ENCODE measurements at places on chromosomes 5 and 9.

DNA sequence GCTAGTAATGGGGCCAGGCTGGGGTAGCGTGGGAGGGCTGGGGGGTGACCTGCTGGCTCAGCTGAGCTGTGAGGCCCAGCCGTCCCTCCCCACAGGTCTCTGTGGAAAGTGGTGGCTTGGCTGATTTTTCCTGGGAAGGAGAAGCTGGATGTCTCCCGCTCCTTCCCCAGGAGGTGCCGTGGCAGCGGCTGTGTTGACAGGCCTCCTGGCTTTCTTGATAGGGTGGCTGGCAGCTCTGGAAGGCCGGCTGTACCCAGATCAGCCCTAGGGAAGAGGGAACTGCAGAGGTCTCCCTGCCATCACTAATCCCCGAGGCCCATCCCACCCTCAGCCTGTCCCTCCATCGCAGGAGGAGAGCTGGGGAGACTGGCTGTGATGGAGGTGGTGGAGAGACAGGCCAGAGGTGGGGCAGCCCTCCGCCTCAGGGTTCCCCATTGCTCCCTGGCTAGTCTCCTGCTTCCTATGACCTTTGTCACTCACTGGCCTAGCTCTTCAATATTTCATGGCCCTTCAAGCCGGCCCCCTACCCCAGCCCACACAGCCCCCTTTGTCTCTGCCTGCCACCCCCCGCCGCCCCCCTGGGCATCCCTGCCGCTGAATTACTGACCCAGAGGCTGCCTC, 6.8 kb downstream of the CXXC5 start:
- DNase-seq, result no peak

GRCh38 chr5:14153932-14154731, 11.0 kb downstream of the TRIO start:
- no peak for DNase-seq

DNA sequence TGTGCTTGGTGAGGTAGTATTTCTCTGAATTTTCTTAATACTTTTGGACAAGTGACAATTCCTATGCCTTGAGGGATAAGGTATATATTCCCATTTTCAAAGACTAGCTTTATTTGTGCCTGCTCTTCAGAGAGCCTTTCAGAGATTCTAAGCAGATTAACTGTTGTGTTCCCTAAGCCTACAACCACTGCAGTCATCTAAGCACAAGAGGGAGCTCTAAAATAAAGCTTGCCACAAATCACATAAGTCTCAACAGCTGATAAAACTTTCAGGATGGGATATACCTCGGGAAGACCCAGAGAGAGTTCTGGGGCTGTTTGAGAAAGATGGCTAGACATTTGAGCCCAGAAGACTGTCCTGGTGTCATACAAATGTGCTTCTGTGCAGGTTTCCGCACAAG, 157.3 kb downstream of the CYLC2 start:
- no peak for DNase-seq

DNA sequence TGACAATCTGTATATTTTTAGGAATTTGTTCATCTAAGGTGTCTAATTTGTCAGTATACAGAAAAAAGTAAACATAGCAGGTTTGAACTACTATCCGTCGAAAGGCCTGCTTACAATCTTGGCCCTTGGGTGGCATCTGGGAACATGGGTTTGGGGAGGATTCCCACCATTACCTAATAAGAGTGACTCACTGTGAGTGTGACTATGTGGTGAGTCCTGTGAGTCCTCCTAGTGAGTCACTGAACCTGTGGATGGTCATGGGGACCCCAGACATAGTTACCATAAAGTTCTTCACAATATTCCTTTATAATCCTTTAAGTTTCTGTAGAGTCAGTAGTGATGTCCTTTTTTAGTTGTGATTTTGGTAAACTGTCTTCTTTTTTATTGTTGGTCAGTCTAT, 37.0 kb downstream of the RNF130 start:
- DNase-seq, result no peak

DNA sequence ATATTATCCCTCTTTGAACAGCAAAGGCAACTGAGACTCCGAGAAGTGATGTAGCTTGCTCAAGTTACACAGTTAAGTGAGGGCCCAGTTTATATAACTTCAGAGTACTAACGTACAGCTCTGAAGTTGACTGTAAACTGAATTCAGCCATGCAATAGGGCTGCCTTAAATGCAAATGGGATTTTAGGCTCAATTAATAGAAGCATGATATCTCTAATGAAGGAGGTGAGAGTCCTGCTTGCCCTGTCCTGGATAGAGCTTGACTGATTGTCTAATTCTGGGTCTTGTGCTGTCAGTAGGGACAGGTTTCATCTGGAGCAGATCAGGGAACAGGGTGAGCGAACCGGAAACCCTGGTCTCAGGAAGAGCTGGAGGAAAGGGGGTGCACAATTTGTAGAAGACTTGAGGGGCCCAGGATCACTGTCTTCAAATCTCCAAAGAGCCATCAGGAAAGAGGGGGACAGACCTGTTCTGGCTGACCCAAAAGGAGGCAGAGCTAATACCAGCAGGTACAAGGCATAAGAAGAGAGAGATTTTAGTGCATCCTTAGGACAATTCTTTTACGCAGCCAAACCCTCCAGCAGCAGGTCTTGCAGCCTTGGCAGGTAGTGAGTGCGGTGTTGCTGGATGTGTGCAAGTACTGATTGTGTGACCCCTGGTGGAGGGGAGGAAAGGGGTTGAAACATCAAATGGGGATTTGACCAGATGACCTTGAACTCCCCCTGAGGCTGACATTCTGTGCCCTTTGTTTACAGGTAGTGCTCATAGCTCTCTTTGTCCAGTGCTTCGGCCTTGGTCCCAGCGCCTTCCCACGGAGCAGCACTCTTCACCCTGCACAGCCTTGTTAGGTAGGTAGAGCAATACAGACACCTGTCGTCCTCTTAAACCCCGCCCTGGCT, 13.0 kb downstream of the GSN start:
- no peak for DNase-seq

All from caudate nucleus (tissue), 63 donors.